ENCODE measurements at places on chromosomes 4 and X.
A peak's percentile ranks its signal among the peaks of the same experiment; 100 is the strongest.

GRCh38 chr4:22413471-22413870 is 102.4 kb downstream of the ADGRA3 start:
- no peak for DNase-seq

DNA sequence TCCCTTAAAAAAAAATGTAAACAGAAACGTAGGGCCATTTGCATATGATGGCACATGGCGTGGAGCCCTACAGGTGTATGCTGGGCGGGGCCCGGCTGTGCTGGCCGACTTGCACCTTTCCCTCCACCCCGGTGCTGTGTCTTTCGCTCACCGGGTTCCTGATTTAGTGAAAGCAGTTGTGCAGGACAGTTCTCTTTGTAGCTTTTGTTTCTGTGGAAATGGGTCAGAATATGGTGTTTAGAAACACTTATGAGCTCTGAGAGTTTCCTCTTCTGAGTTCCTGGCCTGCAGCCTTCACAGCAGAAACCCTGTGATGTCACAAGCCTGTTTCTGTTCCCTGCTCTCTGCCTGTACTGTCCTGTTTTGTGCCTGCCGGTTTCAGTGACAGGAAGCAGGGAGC is 22.5 kb upstream of the MSANTD1 start:
- peak; percentile 37 for DNase-seq

- no peak for DNase-seq
These were observed 80.0 kb upstream of the DDX60 start for GRCh38 chr4:168398589-168398988.

GRCh38 chr4:21083413-21083812 is 383.2 kb downstream of the PACRGL start:
- DNase-seq = no peak

GRCh38 chr4:111510535-111510934 is 634.7 kb upstream of the FAM241A start:
- DNase-seq = no peak

GRCh38 chr4:150904671-150905070 is 110.4 kb downstream of the LRBA start:
- no peak for DNase-seq

- DNase-seq = no peak
These were observed 81.5 kb downstream of the TMEM156 start for GRCh38 chr4:38950734-38951133.

DNA sequence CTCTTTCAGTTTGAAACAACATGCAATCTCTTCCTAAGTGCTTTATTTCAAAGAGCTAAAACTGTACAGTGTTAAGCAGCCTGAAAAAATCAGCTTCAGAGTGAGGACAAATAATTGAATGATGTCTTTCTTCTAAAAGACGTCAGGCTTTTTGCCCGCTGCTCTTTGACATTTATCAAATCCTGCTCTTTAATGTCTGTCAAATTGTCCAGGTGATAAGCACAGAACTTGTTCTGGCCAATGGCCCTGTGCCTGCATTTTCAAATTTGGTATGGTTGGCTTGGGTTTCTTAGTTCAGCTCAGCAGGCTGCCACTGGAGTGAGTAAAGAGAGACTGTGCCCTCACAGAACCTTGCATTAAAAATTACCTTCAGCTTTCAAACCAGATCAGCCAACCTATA is 712.9 kb upstream of the LCORL start:
- no peak for DNase-seq

DNA sequence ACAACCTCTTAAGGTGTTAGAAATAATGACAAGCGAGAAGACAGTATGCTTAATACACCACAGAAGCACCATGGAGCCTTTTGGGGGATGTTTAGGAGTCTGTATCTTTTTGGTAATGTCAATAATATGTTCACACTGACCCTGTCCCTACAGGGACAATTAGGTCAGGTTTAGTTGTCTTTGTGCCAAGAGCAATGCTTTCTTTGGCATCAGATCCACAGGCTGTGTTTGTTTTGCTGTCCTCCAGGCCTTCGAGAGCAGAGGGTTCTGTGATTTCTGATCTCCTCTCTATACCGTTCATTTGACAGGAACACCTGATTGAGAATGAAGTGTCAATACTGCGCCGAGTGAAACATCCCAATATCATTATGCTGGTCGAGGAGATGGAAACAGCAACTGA is 153.8 kb downstream of the DCLK2 start:
- DNase-seq = no peak

- no peak for DNase-seq
These were observed 440.4 kb upstream of the ADGRL3 start for GRCh38 chr4:60759518-60760245.

- DNase-seq = no peak
These were observed 237.5 kb upstream of the CTSO start for GRCh38 chr4:156191044-156191781.

GRCh38 chr4:126850286-126850685 is 782.5 kb upstream of the INTU start:
- no peak for DNase-seq

- no peak for DNase-seq
These were observed 62.3 kb downstream of the IL1RAPL1 start for GRCh38 chrX:28649541-28649940.

- DNase-seq = no peak
These were observed 6.0 kb upstream of the BMP2K start for GRCh38 chr4:78770091-78770642.

DNA sequence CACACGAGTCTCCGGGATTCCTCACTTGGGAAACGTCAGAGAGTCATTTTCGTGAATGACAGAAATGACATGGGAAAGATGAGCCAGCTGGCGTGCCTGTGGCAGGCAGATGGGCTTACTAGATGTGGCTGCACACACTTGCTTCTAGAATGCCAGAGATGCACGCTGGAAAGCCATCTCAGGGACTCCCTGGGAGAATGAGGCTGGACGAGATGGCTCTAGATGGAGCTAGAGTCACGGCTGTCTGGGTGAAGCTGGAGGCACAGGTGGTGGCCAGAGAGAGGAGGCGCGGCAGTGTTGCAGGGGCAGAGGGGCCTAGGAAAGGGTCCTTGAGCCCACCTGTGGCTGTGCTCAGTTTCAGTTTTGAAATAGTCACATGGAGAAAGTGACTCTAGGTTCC is 26.0 kb downstream of the TKTL1 start:
- DNase-seq = no peak

GRCh38 chr4:186592445-186592844 is 37.1 kb upstream of the MTNR1A start:
- DNase-seq = no peak

- no peak for DNase-seq
These were observed 51.4 kb downstream of the PPP2R2C start for GRCh38 chr4:6420972-6421371.

- no peak for DNase-seq
These were observed 683.2 kb upstream of the GNPDA2 start for GRCh38 chr4:45409536-45409935.

DNA sequence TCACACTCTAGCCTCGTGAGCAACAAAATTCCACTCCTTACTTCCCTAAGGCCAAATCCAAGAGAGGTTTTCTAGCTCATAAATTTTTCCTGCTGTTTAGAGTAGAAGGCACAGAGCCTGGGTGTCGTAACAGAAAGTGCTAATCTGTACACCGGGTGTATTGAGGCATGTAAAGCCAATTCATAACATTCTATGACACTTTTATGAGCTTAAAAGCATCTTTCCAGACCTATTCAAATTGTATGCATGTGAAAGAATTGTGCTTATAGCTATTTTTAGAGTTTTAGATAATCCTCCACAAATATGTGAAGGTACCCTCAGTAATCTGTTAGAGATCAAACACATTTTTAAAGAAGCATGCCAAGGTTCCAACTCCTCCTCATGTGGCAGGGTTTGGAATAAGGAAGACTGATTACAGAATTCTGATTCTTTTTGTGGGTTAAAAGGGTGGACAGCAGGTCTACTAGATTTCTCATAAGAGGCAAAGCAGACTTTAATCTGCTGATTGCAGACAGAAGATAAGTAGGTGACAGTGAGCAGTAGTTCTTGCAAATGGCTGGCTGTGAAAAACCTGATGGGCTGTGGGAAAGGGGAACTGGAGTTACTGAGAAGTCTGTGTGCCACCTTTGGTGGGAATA is 25.5 kb upstream of the LRCH2 start:
- no peak for DNase-seq

DNA sequence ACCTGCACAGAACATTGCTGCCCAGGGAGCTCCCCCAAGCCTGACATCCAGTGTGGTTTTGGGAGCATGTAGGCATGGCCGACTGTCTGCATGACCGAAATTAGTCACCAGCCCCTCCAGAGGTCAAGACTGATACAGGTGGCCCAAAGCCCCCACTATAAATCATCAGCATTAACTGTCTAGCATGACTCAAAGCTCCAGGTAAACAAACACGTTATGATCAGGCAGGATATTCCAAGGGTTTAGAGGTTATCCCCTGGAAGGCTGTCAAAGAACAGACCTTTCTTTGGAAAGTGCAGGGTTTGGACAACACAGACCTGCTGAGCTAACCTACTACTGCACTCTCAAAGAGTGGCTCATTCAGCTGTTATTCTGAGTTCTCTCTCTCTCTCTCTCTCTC is 2.1 kb upstream of the FAM9A start:
- no peak for DNase-seq
